ENCODE measurements at places on chromosomes 7 and 10. TPM values are rescaled to one million over a fixed set of nuclear protein-coding genes. Genes with fewer than 3 reads are reported as not detected.

DNA sequence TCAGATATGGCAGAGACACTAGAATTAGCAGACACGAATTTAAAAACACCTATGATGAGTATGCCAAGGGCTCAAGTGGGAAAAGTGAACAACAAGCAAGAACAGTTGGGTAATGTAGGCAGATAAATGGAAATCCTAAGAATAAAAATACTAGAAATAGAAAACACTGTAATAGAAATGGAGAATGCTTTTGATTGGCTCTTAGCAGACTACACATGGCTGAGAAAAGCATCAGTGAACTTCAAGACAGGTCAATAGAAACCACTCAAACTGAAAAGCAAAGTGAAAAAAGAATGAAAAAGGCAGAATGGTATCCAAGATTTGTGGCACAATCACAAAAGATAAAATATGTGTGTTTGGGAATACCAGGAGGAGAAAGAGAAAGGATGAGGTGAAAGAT is 82.3 kb downstream of the WDR37 start:
- DNase-seq: no peak

- DNase-seq: no peak
Observed at GRCh38 chr10:5014936-5015335, 11.3 kb upstream of the AKR1C2 start.

GRCh38 chr10:30500534-30500933 is 66.5 kb downstream of the MAP3K8 start:
- DNase-seq: no peak

GRCh38 chr10:35452171-35452570 is 115.9 kb downstream of the CCNY start:
- DNase-seq: no peak

- DNase-seq: no peak
Observed at GRCh38 chr7:85512790-85513189, 325.9 kb upstream of the SEMA3D start.

DNA sequence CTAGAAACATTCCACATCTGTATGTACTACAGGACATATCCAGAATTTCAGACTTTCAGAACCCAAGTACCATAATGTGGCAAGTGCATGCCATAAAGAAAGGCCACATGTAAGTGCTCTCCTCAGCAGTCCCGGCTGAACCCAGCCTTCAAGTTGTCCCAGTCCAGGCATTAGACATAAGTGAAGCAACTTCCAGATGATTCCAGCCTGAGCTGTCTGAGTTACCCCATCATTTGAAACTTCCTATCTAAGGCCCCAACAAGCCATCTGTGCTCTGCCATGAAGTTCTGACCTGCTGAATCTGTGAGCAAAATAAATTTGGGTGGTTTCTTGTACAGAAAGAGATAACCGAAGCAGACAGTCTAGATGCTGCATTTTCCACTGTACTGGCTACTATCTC is 218.8 kb downstream of the IPMK start:
- DNase-seq: no peak

GRCh38 chr10:14010769-14011574 is 319.8 kb downstream of the FRMD4A start:
- DNase-seq: no peak

DNA sequence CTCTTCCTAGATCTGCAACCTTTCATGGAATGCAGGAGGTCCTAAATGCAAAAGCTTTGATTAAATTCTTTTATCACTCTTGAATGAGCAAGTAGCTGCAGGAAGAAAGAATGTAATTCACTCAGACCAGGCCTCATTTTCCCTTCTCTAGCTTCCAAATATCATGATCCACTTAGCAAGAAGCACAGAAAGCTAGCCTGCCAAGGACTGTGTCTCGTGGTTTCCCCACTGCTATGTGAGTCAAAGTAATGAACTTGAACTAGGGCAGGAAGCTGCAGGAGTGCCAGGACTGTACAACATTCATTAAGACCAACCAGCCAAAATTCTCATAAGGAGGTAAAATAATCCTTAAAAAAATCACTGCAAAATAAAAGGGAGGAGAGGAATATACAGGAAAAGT is 379.2 kb downstream of the CALN1 start:
- DNase-seq: no peak

PARP12 gene
- 20.7 TPM for total RNA-seq

ZNF853 gene
- 5.1 TPM for total RNA-seq

NCOA4 gene
- total RNA-seq: 291 TPM

ARHGAP22 gene
- total RNA-seq: 1.1 TPM

Data from skin of body (tissue), 3 donors.